Cardiac muscle cell (in vitro differentiated cells and primary cell): ENCODE measurements at places on chromosomes 5 and 9. TPM values are rescaled to one million over a fixed set of nuclear protein-coding genes. Genes with fewer than 3 reads are reported as not detected.

FOXD4L3 gene
- 0.21 TPM in 1 of 2 replicates, not detected in the other for total RNA-seq

SPINK6 gene
- total RNA-seq = not detected in 2 replicates

DNA sequence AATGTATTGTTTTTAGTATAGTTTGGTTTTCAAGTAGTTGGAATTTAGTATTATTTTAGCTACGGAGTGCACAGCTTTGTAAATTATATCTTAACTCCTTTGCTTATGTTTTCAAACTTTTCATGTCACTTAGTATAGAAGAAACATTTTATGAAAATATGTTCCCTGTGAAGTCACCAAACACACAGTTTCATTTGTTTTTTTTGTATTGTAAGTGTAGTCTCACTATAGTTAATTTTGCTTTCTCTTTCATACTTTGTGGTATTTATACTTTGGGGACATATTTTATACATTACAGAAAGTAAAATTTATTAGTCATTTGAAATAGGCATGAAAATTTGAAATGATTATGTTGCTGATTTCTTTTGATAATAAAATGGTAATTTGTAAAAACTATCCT is 5.0 kb downstream of the CHSY3 start:
- no peak for DNase-seq
- H3K36me3 ChIP-seq = peaks cover 4% of the 10 kb centered on the region
- H3K4me3 ChIP-seq = no peak overlapping the region
- H3K27ac ChIP-seq = no peak overlapping the region

IL13 gene
- not detected in 2 replicates for total RNA-seq

CARD19 gene
- 46.3 and 47.3 TPM in 2 replicates for total RNA-seq

DNA sequence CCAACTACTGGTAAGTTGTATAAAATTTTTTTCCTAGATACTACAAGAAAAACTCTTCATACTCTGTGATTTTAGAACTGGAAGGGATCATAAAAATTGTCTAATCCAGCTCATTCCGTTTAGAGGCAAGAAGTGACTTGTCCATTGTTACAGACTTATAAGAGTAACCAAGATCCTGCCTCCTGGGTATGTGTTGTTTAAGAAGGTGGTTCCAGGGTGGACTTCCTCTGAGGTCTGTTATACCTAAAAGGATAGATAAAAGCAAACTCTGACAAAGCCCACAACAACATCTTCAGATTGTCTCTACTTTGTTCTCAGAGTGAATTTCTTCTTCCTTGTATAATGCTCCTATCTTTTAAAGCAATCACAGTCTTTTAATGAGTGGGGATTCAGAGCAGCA is 24.2 kb downstream of the TGFBR1 start:
- no peak for DNase-seq
- H3K27ac ChIP-seq = no peak overlapping the region
- H3K27me3 ChIP-seq = no peaks in the 10 kb centered on the region
- H3K4me1 ChIP-seq = peaks cover 15% of the 10 kb centered on the region
- no peak overlapping the region for H3K4me3 ChIP-seq

GRCh38 chr5:96487859-96488258 is 54.8 kb upstream of the PCSK1 start:
- no peak overlapping the region for H3K27ac ChIP-seq
- H3K27me3 ChIP-seq = no peaks in the 10 kb centered on the region
- no peak overlapping the region for H3K4me3 ChIP-seq
- H3K36me3 ChIP-seq = no peaks in the 10 kb centered on the region
- no peaks in the 10 kb centered on the region for H3K4me1 ChIP-seq

GRCh38 chr5:178304016-178304415 is 71.4 kb upstream of the PHYKPL start:
- H3K27ac ChIP-seq = no peak overlapping the region
- no peaks in the 10 kb centered on the region for H3K36me3 ChIP-seq
- no peak overlapping the region for H3K4me3 ChIP-seq
- H3K27me3 ChIP-seq = no peaks in the 10 kb centered on the region
- H3K4me1 ChIP-seq = peaks cover 5% of the 10 kb centered on the region

DNA sequence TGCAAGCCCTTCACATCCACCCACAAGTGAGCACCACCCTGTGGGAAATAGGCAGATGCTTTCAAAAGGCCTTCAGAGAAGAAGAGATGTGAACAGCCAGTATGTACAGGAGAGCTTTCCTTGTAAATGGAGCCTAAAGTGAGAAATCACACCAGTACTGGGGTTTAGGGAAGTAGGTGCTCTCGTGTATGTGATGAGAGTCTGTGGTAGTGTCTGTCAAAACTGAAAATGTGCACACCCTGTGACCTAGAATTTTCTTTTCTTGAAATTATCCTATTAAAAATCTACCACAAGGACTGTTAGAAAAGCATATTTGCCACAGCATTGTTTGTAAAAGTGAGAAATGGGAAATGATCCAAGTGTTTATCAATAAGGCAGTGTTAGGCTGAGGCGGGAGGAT is 16.6 kb downstream of the OTULINL start:
- no peak overlapping the region for H3K27ac ChIP-seq
- DNase-seq = no peak
- no peaks in the 10 kb centered on the region for H3K4me1 ChIP-seq
- no peaks in the 10 kb centered on the region for H3K36me3 ChIP-seq

DNA sequence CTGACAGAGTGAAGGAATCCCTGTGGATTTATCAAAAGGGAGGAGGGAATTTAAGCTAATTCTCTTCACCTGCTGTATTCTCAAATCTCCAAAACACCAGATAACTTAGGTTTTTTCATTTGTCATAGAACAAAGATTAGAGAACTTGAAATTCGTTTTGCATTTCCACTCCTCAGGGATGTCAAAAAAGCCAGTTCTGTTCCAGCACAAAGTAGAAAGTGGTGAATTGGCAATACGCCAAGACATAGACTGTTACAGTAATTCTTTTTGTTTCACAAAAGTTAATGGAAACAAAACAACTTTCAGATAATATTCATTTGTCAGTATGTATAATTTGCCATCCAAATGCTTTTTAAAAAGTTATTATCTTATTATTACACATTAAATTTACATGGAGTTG is 15.0 kb downstream of the S1PR3 start:
- no peaks in the 10 kb centered on the region for H3K27me3 ChIP-seq
- no peaks in the 10 kb centered on the region for H3K4me1 ChIP-seq
- H3K27ac ChIP-seq = no peak overlapping the region
- no peak overlapping the region for H3K4me3 ChIP-seq
- no peaks in the 10 kb centered on the region for H3K36me3 ChIP-seq

MCTP1 gene
- not detected in 2 replicates for total RNA-seq

SHOC1 gene
- total RNA-seq = not detected in 2 replicates

DNA sequence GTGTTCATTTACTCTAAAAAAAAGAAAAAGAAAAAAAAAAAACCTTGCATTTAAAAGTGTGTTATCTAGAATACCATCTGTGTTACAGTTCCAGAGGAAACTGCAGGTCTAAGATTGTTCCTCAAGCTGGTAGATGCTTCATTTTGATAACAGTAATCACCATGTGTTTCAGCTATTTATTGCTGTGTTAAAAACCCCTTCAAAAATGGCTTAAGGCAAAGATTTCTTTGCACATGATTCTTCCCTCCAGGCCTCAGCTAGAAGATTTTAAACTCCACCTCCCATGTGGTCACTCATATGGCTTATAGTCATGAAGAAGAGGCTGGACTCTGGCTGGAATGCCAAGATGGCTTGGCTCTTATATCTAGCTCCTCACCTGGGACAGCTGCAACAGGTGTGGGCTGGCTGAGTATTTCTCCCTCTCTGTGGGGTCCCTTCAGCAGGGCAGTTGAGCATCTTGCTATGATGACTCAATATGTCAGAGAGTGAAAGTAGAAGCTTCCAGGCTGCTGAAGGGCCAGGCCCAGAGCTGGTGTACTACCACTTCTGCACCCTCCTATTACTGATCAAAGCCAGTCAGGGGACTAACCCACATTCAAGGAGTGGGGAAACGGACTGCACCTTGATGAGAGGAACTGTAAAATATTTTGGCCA is 920.4 kb upstream of the DMAC1 start:
- H3K36me3 ChIP-seq = no peaks in the 10 kb centered on the region
- H3K4me3 ChIP-seq = no peak overlapping the region
- peaks cover 3% of the 10 kb centered on the region for H3K4me1 ChIP-seq
- no peaks in the 10 kb centered on the region for H3K27me3 ChIP-seq
- no peak for DNase-seq

- peaks cover 16% of the 10 kb centered on the region for H3K27me3 ChIP-seq
- no peaks in the 10 kb centered on the region for H3K36me3 ChIP-seq
- no peak overlapping the region for H3K27ac ChIP-seq
- H3K4me1 ChIP-seq = no peaks in the 10 kb centered on the region
- no peak for DNase-seq
- no peak overlapping the region for H3K4me3 ChIP-seq
Observed at GRCh38 chr9:28792716-28793115, 1219.4 kb upstream of the C9orf72 start.

GRCh38 chr5:58507715-58508114 is 16.5 kb downstream of the GAPT start:
- no peaks in the 10 kb centered on the region for H3K4me1 ChIP-seq
- H3K4me3 ChIP-seq = no peak overlapping the region
- H3K36me3 ChIP-seq = no peaks in the 10 kb centered on the region
- H3K27me3 ChIP-seq = no peaks in the 10 kb centered on the region
- DNase-seq = no peak

DNA sequence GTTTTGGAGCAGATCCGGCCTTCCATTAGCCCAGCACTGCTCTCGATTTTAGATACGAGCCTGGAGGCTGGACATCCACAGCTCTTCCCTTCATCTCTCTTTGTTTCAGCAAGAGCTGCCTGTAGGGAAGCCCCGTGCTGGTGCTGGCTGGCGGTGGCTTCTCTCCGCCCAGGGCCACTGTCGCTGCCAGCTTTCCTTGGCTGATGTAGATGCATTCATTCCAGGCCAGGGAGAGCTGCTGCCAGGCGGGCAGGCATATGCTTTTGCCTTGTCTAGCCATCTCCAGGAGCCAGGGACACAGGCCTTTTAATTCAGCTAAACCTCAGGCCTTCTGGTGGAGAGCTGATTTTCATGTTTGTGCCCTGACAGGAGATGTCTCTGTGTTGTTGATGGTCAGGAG is 409.3 kb upstream of the CLINT1 start:
- no peak overlapping the region for H3K27ac ChIP-seq
- no peaks in the 10 kb centered on the region for H3K27me3 ChIP-seq
- no peak overlapping the region for H3K4me3 ChIP-seq
- H3K36me3 ChIP-seq = no peaks in the 10 kb centered on the region
- DNase-seq = no peak

RNF180 gene
- 9.1 and 9.7 TPM in 2 replicates for total RNA-seq

LCN1 gene
- not detected in 2 replicates for total RNA-seq

- no peak overlapping the region for H3K4me3 ChIP-seq
- H3K4me1 ChIP-seq = peaks cover 15% of the 10 kb centered on the region
- DNase-seq = peak; percentile 10
- H3K36me3 ChIP-seq = no peaks in the 10 kb centered on the region
- peak overlapping the region; percentile 34 for H3K27ac ChIP-seq
Observed at GRCh38 chr9:35835216-35835632, 6.2 kb downstream of the TMEM8B start.

- H3K4me1 ChIP-seq = no peaks in the 10 kb centered on the region
- no peak for DNase-seq
- no peak overlapping the region for H3K27ac ChIP-seq
- H3K36me3 ChIP-seq = no peaks in the 10 kb centered on the region
Observed at GRCh38 chr5:152593388-152593787, 188.3 kb upstream of the NMUR2 start.

DNA sequence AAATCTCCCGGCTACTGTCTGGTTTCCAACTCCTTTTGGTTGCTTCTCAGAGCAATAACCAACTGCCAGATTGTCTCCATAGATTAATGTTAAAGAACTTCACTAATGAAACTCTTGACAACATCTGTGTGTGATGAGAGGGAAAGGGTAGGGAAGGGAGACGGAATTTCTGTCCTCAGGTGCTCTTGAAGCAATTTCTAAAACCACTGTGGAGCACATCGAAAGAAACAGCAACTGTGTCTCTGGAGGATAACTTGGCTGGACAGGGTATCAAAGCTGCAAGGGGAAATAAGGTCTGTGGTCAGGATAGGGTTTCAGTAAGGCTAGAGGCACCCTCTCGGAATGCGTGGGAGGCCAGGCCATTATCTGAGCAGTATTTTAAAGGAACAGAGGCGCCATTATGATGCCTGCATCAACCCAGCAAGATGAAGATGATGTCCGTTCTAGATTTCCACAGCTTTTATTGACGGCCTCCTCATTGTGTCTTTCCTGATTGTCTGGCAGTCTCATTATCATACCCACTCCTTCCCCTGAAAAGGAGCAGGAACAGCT is 76.6 kb downstream of the RORB start:
- no peak overlapping the region for H3K4me3 ChIP-seq
- H3K36me3 ChIP-seq = no peaks in the 10 kb centered on the region
- peaks cover 27% of the 10 kb centered on the region for H3K4me1 ChIP-seq
- peak; percentile 77 for DNase-seq
- H3K27ac ChIP-seq = no peak overlapping the region
- no peaks in the 10 kb centered on the region for H3K27me3 ChIP-seq

GRCh38 chr9:131995382-131995781 is 84.3 kb downstream of the MED27 start:
- no peaks in the 10 kb centered on the region for H3K36me3 ChIP-seq
- no peak overlapping the region for H3K27ac ChIP-seq
- H3K27me3 ChIP-seq = no peaks in the 10 kb centered on the region
- H3K4me3 ChIP-seq = no peak overlapping the region
- H3K4me1 ChIP-seq = no peaks in the 10 kb centered on the region
- no peak for DNase-seq

FCHO2 gene
- total RNA-seq = 6.6 and 7.5 TPM in 2 replicates

DNA sequence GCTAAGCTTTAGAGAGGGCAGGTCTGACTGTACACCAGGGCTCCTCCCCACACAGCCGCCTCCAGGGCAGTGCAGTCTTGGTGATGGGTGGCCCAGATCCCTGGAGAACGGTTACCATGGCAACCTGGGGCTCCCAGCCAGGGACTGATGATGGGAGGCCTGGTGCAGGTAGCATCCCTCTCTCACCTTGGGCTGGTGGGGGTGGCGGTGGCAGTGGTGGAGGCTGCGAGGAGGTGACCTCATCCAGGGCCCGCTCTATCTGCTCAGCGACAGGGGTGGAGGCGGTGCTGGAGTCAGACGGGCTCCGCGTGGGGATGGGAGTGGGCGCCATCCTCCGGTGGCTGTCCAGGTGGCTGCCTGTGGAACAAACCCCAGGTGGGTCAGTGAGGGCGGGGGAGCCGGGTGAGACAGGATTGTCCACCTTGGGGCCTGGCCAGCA is 12.3 kb downstream of the PRR7 start:
- peaks cover 16% of the 10 kb centered on the region for H3K36me3 ChIP-seq
- peaks cover under 1% of the 10 kb centered on the region for H3K27me3 ChIP-seq
- H3K27ac ChIP-seq = no peak overlapping the region

GAS1 gene
- total RNA-seq = 18.2 and 22.6 TPM in 2 replicates

REEP2 gene
- 42.2 and 56.6 TPM in 2 replicates for total RNA-seq

ARL15 gene
- total RNA-seq = 27.4 and 31.6 TPM in 2 replicates

- H3K27ac ChIP-seq = no peak overlapping the region
- no peaks in the 10 kb centered on the region for H3K27me3 ChIP-seq
- DNase-seq = no peak
- H3K36me3 ChIP-seq = no peaks in the 10 kb centered on the region
- peaks cover 17% of the 10 kb centered on the region for H3K4me1 ChIP-seq
Observed at GRCh38 chr9:133141833-133142595, 21.0 kb upstream of the RALGDS start.

PKD2L2 gene
- not detected in 2 replicates for total RNA-seq

LECT2 gene
- total RNA-seq = not detected in 2 replicates

GRCh38 chr5:17831279-17831678 is 197.0 kb downstream of the TAF11L14 start:
- H3K27me3 ChIP-seq = no peaks in the 10 kb centered on the region
- no peaks in the 10 kb centered on the region for H3K36me3 ChIP-seq

- no peaks in the 10 kb centered on the region for H3K27me3 ChIP-seq
- no peaks in the 10 kb centered on the region for H3K36me3 ChIP-seq
- H3K4me3 ChIP-seq = no peak overlapping the region
- DNase-seq = no peak
- no peak overlapping the region for H3K27ac ChIP-seq
- no peaks in the 10 kb centered on the region for H3K4me1 ChIP-seq
Observed at GRCh38 chr5:139579-140442, 47.8 kb downstream of the PLEKHG4B start.

PSD2 gene
- 0.14 and 0.48 TPM in 2 replicates for total RNA-seq
